Activated CD4-positive, alpha-beta memory T cell treated with anti-CD3 and anti-CD28 coated beads, Interleukin-2, amount 10 ng/mL, durations not matched to agents 7 days and 5 days (primary cell): ENCODE measurements at places on chromosomes 6 and 20. TPM values are rescaled to one million over a fixed set of nuclear protein-coding genes. Genes with fewer than 3 reads are reported as not detected.

Gene SEMG1
- total RNA-seq = not detected

Gene FBXO5
- 68.7 TPM for total RNA-seq

Gene FERMT1
- total RNA-seq = not detected

Gene SMIM13
- total RNA-seq = 9.0 TPM

GRCh38 chr20:10492065-10492464 lies 57.0 kb downstream of the SLX4IP start:
- no peak for DNase-seq

GRCh38 chr6:30679765-30680535 lies 6.5 kb downstream of the PPP1R18 start:
- DNase-seq = no peak

- DNase-seq = no peak
Measured at GRCh38 chr6:25233226-25233625, 45.9 kb upstream of the CARMIL1 start.

Gene GPRC6A
- not detected for total RNA-seq

Gene RWDD2A
- 1.9 TPM for total RNA-seq

Gene CLPSL1
- total RNA-seq = not detected

Gene RPL7L1
- 71.4 TPM for total RNA-seq

DNA sequence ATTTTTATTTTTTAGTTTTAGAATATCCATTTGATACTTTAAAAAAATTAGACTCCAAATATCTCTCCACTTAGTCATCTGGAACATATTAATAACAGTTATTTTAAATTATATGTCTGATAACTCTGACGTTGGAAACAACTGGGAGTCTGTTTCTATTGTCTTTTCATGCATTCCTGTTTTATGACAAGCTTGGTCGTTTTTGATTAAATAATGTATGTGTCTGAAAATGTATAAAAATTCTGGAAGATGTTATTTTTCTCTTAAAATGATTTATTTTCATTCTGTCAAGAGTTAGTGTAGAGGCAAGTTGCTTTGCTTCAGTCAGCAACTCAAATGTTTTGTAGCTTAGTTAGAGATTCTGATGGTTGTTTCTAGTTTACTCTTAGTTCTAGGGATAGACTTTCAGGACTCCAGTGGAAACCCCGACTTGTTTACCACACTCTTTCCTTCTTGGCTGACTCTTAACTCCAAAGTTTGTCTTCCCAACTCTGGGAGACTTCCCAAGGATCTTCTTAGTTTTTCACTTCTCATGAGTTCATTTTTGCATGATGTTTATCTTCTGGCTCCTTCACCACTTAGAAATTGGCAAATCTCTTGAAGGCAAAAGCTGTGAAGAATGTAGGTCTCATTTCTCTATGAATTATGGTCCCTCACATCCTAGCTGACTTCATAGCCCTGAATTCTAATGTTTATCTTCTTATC lies 190.9 kb downstream of the LAMA2 start:
- DNase-seq = no peak
